A673 (cell line): ENCODE measurements at places on chromosomes 1 and 21.

- H3K36me3 ChIP-seq, result no peaks in the 10 kb centered on the region
- no peak for DNase-seq
- no peaks in the 10 kb centered on the region for H3K4me1 ChIP-seq
Observed at GRCh38 chr21:35438643-35439404, 389.7 kb upstream of the RUNX1 start.

DNA sequence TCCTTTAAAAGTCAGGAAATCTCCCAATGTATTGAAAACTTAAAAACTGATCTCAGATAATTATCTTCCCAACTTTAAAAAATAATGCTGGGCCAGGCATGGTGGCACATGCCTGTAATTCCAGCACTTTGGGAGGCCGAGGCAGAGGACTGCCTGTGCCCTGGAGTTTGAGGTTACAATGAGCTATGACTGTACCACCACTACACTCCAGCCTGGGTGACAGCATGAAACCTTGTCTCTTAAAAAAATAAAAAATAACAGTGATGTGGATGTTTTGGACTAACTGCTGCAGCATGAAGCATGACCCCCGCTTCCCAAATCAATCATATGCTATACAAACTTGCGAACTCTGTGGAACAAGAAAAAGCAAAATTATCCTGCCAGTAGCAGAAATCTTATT lies 186.3 kb downstream of the RERE start:
- H3K4me1 ChIP-seq, result peaks cover 69% of the 10 kb centered on the region
- H3K36me3 ChIP-seq, result peaks cover 4% of the 10 kb centered on the region
- DNase-seq, result no peak
- H3K4me3 ChIP-seq, result no peak overlapping the region

- H3K27ac ChIP-seq, result no peak overlapping the region
- DNase-seq, result no peak
- H3K4me3 ChIP-seq, result no peak overlapping the region
- H3K36me3 ChIP-seq, result no peaks in the 10 kb centered on the region
- H3K4me1 ChIP-seq, result no peaks in the 10 kb centered on the region
- peaks cover 63% of the 10 kb centered on the region for H3K27me3 ChIP-seq
Observed at GRCh38 chr1:29372108-29372507, 135.8 kb downstream of the PTPRU start.

DNA sequence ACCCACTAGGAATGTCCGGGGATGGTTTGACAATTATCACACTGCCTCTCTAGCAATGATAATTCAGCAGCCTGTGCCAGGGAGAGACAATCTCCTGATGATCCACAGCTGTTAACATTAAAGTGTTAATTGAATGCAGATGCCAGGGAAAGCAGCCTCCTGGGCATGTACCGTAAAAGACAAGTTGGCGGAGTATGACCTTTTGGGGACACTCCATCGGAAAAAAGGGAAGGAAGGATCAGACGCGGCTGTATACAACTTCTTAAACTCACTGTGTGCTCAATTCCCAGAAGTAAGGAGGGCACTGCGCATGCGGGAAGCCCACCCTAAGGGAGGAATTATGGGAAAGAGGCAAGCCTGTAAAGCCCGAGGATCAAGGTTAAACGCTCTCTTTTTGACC lies 62.6 kb downstream of the MAP3K7CL start:
- H3K4me3 ChIP-seq, result peak overlapping the region; percentile 52
- peaks cover 14% of the 10 kb centered on the region for H3K4me1 ChIP-seq
- no peaks in the 10 kb centered on the region for H3K27me3 ChIP-seq
- no peaks in the 10 kb centered on the region for H3K36me3 ChIP-seq
- DNase-seq, result peak; percentile 86
